ENCODE measurements at places on chromosomes 1 and 21.

- DNase-seq = no peak
Observed at GRCh38 chr1:117571496-117571895, 34.4 kb upstream of the TENT5C start.

DNA sequence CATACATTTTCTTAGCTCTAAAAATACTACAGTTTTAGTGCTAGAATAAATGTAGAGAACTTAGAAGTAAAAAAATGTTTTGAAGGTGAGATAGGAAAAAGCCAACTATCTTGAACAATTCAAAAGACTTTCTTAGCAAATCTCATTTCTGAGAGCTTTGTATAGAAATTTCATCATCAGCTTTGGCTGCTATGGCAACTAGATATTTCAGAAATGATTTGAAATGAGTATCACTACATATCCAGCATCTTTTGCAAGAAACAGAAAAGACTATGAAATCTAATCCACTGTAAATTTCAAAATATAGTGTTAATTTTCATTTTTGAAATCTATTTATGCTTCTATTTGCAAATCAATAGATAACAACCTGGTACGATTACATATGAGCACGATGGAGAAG is 57.7 kb downstream of the RGS7 start:
- DNase-seq = no peak

- DNase-seq = no peak
Observed at GRCh38 chr1:21901473-21901847, 35.6 kb downstream of the HSPG2 start.

DNA sequence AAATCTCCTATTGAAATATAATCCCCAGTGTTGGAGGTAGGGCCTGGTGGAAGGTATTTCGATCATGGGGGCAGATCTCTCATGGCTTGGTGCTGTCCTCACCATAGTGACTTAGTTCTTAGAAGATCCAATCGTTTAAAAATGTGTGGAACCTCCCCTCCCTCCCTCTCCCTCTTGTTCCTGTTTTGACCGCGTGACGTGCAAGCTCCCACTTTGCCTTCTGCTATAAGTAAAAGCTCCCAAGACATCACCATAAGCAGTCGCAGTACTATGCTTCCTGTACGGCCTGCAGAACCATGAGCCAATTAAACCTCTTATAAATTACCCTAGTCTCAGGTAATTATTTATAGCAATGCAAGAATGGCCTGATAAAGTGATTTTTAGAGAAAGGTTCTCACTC is 10.9 kb upstream of the RGS2 start:
- no peak for DNase-seq

- DNase-seq = no peak
Observed at GRCh38 chr1:108046026-108046425, 81.0 kb upstream of the VAV3 start.

GRCh38 chr1:223838125-223838854 is 7.5 kb downstream of the TP53BP2 start:
- DNase-seq = no peak

DNA sequence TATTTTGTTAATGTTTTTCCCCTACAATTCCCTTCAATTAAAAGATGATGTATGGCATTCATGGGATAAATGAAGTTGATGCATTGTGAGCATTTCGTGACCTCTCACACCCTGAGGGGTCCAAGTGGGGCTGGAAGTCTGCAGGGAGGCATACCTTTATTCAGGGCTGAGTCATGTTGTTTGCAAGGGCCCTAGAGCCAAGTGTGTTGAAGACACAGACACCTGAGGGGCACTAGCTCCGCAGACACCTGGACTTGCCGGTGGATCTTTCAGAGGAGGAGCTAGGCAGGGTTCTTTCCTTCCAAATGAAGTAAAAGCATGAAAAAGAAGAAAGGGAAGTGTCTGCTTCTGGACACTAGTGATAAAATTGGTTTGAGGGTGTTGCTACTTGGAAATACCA is 57.0 kb upstream of the RGS7 start:
- DNase-seq = no peak

- no peak for DNase-seq
Observed at GRCh38 chr1:43947061-43947873, 517 bp downstream of the IPO13 start.

GRCh38 chr1:181485287-181486097 is 2.2 kb downstream of the CACNA1E start:
- DNase-seq = no peak

- no peak for DNase-seq
Observed at GRCh38 chr1:59061876-59062275, 235.0 kb upstream of the FGGY start.

- no peak for DNase-seq
Observed at GRCh38 chr1:183995322-183996039, 42.0 kb downstream of the COLGALT2 start.

DNA sequence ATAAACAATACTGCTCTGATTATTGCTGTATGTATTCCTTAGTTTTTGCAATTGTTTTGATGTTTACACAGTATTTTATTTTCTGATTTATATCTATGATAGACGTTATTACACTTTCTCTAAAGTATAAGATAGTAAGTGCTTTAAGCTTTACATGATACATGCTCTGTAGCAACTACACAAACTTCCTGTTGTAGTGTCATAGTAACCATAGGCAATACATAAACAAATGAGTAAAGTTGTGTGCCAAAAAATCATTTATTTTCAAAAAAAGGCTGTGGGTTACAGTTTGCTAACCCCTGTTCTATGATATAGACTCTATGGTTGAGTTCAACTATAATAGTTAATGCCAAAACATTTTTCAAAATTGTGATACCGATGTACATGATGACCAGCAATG is 1156.4 kb downstream of the AMY1C start:
- DNase-seq = no peak

GRCh38 chr1:89958851-89959654 is 35.9 kb upstream of the ZNF326 start:
- no peak for DNase-seq

- no peak for DNase-seq
Observed at GRCh38 chr1:211493876-211494653, 2.1 kb upstream of the RD3 start.

- no peak for DNase-seq
Observed at GRCh38 chr1:205118752-205119151, 3.0 kb downstream of the RBBP5 start.

DNA sequence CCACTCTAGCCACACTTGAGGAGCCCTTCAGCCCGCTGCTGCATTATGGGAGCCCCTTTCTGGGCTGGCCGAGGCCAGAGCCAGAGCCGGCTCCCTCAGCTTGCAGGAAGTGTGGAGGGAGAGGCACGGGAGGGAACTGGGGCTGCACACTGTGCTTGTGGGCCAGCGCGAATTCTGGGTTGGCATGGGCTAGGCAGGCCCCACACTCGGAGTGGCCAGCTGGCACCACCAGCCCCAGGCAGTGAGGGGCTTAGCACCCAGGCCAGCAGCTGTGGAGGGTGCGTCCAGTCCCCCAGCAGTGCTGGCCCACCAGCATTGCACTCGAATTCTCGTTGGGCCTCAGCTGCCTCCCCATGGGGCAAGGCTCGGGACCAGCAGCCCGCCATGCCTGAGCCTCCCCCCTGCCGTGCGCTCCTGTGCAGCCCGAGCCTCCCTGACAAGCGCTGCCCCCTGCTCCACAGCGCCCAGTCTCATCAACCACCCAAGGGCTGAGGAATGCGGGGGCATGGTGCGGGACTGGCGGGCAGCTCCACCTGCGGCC is 785.9 kb upstream of the TPTE start:
- no peak for DNase-seq

DNA sequence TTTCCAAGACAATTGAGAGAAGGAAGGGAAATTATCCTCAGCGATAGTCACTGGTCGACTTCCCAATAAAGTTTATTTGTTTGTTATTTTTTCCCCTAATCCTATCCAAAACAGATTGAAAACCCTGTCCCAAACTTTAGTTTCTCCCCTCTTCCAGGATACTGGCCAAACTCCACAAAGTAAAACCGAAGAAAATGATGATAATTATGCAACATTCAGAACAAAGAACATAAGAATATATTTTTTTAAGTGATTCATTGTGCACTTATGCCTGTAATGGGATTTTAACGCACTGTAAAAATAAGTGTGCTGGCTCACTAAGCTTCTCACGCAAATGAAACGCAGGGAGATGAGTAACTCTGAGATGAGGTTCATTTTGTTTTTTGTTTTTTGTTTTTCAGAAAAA is 6.0 kb downstream of the GLIS1 start:
- no peak for DNase-seq

- DNase-seq = no peak
Observed at GRCh38 chr1:162716123-162716522, 74.4 kb upstream of the HSD17B7 start.

DNA sequence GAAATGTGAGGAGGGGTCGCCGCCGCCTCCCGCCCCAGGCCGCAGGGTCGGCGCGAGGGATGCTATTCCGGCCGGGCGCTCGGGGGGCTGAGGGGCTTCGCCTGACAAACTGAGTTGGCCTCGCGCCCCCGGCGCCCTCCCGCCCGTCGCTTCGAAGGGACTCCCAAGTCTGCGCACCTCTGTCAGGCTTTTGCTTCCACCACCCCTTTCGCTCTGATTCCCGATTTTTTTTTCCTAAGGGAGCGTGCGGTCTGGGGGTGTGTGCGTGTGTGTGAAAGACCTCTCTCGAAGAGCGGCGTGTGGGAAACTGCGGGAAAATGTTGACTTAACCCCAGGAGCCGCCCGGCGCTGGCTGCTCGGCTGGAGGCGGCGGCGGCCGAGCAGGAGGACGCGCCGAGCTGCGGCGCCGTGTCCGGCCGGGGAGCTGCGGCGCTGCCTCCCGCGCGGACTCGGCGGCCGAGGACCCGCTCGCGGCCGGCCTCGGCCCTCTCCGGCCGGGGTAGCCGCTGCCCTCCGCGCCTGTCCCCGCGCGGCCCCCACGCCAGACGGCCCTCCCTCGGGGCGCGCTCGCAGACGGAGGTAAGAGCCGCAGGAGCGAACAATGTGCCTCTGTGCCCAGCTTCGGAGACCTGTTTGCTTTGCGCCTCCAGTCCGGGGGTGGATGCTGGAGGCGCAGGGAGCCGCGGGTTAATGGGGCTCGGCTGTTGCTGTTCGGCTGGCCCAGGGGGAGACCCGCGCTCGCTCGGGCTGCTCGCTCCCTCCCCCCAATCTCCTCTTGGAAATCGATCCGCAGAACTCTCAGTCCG is 1.1 kb downstream of the ADGRL2 start:
- no peak for DNase-seq

Data from stimulated activated CD4-positive, alpha-beta T cell treated with anti-CD3 and anti-CD28 coated beads, Interleukin-1b, Interleukin-23, amount 100 ng/mL, for 1 hour (primary cell).